ENCODE measurements at places on chromosomes 5 and 9.

- H3K4me1 ChIP-seq = no peaks in the 10 kb centered on the region
- H3K4me3 ChIP-seq = no peak overlapping the region
- H3K36me3 ChIP-seq = no peaks in the 10 kb centered on the region
- no peak overlapping the region for H3K27ac ChIP-seq
- H3K27me3 ChIP-seq = no peaks in the 10 kb centered on the region
- DNase-seq = no peak
These were observed 233.7 kb downstream of the ADAMTSL1 start for GRCh38 chr9:18707489-18708205.

- no peaks in the 10 kb centered on the region for H3K27me3 ChIP-seq
- H3K36me3 ChIP-seq = no peaks in the 10 kb centered on the region
- peaks cover 19% of the 10 kb centered on the region for H3K4me1 ChIP-seq
- peak; percentile 43 for DNase-seq
These were observed 70.7 kb upstream of the RNF38 start for GRCh38 chr9:36470643-36471290.

- H3K27me3 ChIP-seq = no peaks in the 10 kb centered on the region
- H3K27ac ChIP-seq = no peak overlapping the region
- H3K4me1 ChIP-seq = no peaks in the 10 kb centered on the region
- H3K36me3 ChIP-seq = peaks cover 26% of the 10 kb centered on the region
These were observed 8.7 kb downstream of the HINT1 start for GRCh38 chr5:131156385-131156784.

GRCh38 chr9:36217256-36217968, 26.7 kb downstream of the CLTA start:
- no peak for DNase-seq
- no peaks in the 10 kb centered on the region for H3K27me3 ChIP-seq
- H3K4me1 ChIP-seq = peaks cover 3% of the 10 kb centered on the region
- H3K27ac ChIP-seq = no peak overlapping the region

DNA sequence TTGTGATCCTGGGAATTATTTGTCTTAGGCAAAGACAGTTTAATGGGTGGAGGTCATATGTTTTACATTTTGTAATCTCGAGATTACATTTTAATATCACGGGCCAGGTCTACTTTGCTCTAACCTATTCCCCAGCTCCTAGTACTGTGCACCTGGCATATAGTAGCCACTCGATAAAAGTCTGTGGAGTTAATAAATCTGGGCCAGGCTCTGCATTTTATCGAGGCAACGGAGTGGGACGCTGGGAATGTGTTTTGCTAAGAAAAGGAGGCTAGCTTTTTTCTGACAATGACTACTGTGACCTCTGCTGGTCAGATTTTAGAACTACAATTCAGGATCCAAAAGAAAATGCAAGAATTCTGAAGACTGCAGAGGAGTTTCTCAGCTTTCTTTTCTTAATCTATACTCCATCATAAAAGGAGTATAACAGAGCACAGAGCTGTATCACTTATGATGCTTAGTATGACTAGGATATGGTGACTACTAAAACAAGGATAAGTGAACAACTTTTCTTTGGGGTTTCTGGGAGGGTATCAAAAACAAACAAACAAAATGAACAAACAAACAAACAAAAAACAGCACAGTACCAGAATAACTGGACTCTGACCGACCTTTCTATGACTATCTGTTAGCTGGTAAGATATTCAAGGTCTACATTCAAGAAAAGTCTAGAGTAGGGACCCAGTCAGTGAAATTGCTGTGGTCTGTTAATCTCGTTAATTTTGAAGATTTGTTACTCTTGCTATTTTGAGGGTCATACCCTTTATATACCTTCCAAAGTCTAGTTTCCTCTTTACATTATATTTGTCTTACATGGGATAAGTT, 46.1 kb upstream of the CER1 start:
- DNase-seq = peak; percentile 56
- no peaks in the 10 kb centered on the region for H3K4me1 ChIP-seq
- no peak overlapping the region for H3K27ac ChIP-seq
- H3K27me3 ChIP-seq = no peaks in the 10 kb centered on the region
- H3K4me3 ChIP-seq = no peak overlapping the region

DNA sequence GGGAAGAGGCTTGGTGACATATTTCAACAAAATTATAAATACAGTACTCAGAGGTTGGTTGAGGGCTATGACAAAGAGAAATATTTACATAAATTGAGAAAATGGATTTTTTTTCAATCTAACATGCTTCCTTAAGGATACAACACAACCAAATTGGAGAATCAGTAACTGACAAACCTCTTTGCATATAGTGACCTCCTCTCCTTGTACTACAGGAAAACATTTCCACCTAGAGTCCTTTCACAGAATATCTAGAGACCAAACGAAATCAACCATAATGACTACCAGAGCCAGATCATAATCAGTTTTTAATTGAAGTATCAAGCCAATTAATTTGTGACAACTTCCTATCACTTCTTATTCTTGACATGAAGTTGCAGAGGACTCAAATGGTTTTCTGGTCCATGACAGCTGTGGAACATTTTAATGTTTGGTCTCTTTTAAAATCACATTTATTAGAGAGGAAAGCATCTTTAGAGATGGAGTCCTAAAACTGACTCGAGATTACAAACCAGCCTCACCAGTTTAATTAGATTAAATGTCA, 1636.5 kb upstream of the C9orf72 start:
- no peak overlapping the region for H3K4me3 ChIP-seq
- peaks cover 9% of the 10 kb centered on the region for H3K27me3 ChIP-seq
- H3K4me1 ChIP-seq = peaks cover 25% of the 10 kb centered on the region
- H3K36me3 ChIP-seq = no peaks in the 10 kb centered on the region
- H3K27ac ChIP-seq = no peak overlapping the region

- no peaks in the 10 kb centered on the region for H3K27me3 ChIP-seq
- no peaks in the 10 kb centered on the region for H3K36me3 ChIP-seq
- peaks cover 2% of the 10 kb centered on the region for H3K4me1 ChIP-seq
- no peak for DNase-seq
These were observed 234.3 kb upstream of the TMEM161B start for GRCh38 chr5:88503041-88503345.

DNA sequence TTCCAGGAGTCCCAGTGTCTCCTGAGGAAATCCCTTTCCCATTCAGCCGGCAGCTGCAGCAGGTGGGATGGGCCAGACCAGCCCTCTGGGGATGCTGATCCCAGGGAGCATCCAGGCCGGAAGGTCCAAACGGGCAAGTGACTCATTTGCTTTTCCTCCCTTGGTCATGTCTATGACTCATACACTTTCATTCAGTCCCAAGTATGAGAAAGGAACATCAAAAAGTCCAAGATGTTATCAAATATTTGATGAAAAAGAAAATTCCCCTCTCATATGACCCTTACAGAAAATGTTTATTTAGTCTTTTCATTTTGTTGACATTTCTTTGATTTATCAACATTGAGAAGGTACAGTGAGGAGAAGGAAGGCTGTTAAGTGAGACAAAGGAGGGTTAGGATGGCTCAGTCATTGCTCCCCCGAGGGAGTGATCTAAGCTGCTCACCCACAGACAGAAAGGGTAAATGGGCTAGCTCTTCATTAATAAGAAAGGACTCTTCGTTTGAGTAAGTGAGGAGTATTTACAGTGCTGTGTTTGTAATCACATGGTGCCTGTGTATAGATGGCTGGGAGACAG, 117.6 kb upstream of the ANKRD55 start:
- no peaks in the 10 kb centered on the region for H3K36me3 ChIP-seq
- H3K4me3 ChIP-seq = no peak overlapping the region

GRCh38 chr9:111163716-111164389, 125.6 kb upstream of the LPAR1 start:
- H3K4me1 ChIP-seq = no peaks in the 10 kb centered on the region
- H3K36me3 ChIP-seq = no peaks in the 10 kb centered on the region
- H3K27ac ChIP-seq = no peak overlapping the region
- no peaks in the 10 kb centered on the region for H3K27me3 ChIP-seq
- no peak overlapping the region for H3K4me3 ChIP-seq

DNA sequence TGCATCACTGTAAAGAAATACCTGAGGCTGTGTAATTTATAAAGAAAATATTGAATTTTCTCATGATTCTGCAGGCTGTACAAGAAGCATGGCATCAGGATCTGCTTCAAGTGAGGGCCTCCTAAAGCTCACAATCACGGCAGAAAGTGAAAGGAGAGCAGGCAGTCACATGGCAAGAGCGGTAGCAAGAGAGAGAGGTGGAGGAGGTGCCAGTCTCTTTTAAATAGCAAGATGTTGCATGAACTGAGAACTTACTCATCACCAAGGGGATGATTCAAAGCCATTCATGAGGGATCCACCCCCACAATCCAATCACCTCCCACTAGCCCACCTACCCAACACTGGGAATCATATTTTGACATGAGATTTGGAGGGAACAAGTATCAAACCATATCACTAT, 184.5 kb upstream of the PAPPA start:
- DNase-seq = no peak
- no peak overlapping the region for H3K27ac ChIP-seq
- H3K27me3 ChIP-seq = no peaks in the 10 kb centered on the region
- H3K4me1 ChIP-seq = no peaks in the 10 kb centered on the region
- no peak overlapping the region for H3K4me3 ChIP-seq
- no peaks in the 10 kb centered on the region for H3K36me3 ChIP-seq

- H3K36me3 ChIP-seq = no peaks in the 10 kb centered on the region
- no peaks in the 10 kb centered on the region for H3K4me1 ChIP-seq
- H3K27me3 ChIP-seq = no peaks in the 10 kb centered on the region
- no peak overlapping the region for H3K4me3 ChIP-seq
These were observed 28.5 kb downstream of the DPYSL3 start for GRCh38 chr5:147481376-147481775.

DNA sequence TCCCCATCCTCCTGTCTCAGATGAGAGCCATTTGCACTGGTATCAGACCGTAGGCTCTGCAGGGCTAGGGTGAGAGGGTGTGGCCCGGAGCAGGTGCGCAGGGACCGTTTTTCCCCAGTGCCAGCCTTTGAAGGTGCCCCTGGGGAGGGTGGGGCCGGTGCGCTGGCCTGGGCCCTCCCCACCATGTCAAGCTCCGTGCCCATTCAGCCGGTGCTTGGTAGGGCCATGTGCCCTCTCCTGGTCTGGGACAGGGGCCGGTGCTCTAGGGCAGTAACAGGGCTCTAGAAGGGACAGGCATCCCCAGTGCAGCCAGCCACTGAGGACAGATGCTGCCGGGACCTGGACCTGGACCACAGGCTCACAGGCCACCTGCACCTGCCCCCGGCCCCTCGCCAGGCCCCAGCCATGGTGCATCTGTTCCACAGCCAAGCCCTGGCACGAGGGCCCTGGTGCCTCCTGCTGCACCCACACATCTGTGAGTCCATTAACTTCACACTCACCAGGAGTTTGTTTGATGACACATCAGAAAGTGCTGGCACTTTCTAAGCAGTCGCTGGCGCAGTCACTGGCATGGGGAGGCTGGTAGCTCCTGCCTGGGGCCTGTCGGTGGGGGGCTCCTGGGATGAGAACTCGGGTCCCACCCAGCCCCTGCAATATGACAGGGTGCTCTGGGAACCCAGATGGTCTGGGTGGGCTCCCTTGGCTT, 5.0 kb upstream of the QRFP start:
- no peaks in the 10 kb centered on the region for H3K4me1 ChIP-seq
- H3K27me3 ChIP-seq = no peaks in the 10 kb centered on the region

- H3K4me1 ChIP-seq = no peaks in the 10 kb centered on the region
- H3K4me3 ChIP-seq = no peak overlapping the region
- no peaks in the 10 kb centered on the region for H3K36me3 ChIP-seq
These were observed 37.0 kb downstream of the TRIM32 start for GRCh38 chr9:116724123-116724522.

DNA sequence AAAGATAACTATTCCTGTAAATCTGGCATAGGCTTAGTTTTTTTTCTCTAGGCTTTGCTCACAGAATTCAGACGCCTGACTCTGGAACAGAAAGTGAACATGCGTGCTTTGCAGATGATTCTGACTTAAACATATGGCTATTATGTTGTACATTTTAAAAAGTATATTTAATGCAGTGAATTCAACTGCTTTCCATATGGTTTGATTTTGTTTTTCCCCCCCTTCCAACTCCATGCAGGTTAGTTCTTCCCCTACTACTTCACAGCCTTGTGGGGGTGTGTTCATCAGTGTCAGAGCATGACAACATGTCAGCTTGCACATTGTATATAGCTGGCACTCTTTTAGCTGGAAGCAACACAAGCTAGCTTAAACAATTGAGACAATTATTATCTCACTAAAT, 226.8 kb downstream of the TMEM167A start:
- no peaks in the 10 kb centered on the region for H3K36me3 ChIP-seq
- no peaks in the 10 kb centered on the region for H3K4me1 ChIP-seq
- no peaks in the 10 kb centered on the region for H3K27me3 ChIP-seq

- peaks cover 4% of the 10 kb centered on the region for H3K4me1 ChIP-seq
- H3K27ac ChIP-seq = no peak overlapping the region
- H3K27me3 ChIP-seq = no peaks in the 10 kb centered on the region
- no peak overlapping the region for H3K4me3 ChIP-seq
These were observed 74.4 kb downstream of the SLC28A3 start for GRCh38 chr9:84266087-84266561.

DNA sequence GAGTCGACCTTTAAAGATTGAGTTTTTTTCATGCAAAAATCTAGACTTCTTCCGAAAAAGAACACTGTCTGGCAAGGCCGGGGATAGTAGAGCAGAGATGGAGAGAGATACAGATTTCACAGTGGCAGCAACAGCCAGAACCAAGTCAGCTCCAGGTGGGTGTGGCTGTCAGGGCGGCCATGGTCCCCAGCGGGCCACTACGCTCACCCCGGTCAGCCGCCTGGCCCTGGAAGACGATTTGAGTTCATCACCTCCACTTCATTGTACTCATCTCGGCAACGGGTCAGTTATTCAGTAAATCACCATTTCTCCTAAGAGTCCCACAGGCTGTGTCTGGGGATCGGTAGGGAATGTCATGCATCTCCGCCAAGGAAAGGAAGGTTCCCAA, 53.0 kb downstream of the ZNF354C start:
- H3K27me3 ChIP-seq = no peaks in the 10 kb centered on the region
- DNase-seq = no peak
- H3K4me1 ChIP-seq = no peaks in the 10 kb centered on the region
- no peaks in the 10 kb centered on the region for H3K36me3 ChIP-seq

DNA sequence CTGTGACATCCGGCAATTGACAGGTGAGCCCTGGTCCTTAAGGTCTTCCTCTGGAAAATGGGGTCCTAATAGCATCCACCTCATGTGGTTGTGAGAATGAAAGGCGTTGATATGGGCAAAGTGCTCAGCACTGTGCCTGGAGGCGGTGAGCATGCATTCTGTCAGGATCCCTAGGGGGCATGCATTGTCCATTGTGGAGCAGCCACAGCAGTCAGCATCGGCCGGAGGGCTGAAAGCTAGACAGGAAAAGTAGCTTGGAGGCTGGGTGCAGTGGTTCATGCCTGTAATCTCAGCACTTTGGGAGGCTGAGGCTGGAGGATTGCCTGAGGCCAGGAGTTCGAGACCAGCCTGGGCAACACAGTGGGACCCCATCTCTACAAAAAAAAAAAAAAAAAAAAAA, 122.2 kb downstream of the LHX2 start:
- no peaks in the 10 kb centered on the region for H3K36me3 ChIP-seq
- DNase-seq = no peak
- no peak overlapping the region for H3K27ac ChIP-seq
- H3K4me3 ChIP-seq = no peak overlapping the region
- H3K4me1 ChIP-seq = no peaks in the 10 kb centered on the region

DNA sequence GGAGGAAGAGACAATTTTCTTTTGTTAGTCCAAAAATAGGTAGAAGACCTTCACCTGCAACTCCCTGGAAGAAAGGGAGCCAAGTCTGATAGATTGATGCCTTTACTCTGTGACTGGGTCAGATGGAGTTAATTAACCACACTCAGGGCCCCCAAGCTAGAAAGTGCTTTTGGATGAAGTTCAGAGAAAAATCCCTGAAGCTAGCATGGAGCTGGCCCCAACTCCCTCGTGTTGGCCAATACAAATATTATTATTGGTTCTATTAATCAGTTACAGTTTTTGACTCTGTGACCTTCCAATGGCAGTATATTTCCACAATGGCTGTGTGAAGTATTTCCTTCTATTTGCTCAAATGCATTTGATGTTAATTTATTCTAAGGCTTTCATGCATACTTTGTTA, 1753.5 kb downstream of the EFNA5 start:
- H3K27me3 ChIP-seq = no peaks in the 10 kb centered on the region
- DNase-seq = no peak
- no peaks in the 10 kb centered on the region for H3K36me3 ChIP-seq
